ENCODE measurements at places on chromosomes 5 and 9.

DNA sequence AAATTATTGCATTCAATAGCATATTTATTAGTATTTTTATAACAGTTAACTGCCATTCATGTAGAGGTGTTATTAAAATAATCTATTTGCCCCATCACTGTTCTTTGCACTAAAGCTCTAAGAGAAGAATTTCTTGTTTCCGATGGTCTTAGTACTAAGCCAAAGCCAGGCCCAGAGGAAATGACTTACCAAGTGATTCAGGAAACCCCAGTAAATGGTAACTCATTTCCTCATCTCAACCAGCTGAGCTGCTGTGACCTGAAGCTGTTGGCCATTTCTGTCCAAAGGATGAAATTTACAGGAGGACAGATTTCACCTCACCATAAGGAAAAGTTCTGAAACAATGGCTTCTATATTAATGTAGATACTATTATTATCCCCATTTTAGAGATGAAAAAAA lies 117.0 kb downstream of the PIK3R1 start:
- peak; percentile 13 for DNase-seq

GRCh38 chr5:60527072-60527471 lies 172.9 kb downstream of the DEPDC1B start:
- DNase-seq: no peak

DNA sequence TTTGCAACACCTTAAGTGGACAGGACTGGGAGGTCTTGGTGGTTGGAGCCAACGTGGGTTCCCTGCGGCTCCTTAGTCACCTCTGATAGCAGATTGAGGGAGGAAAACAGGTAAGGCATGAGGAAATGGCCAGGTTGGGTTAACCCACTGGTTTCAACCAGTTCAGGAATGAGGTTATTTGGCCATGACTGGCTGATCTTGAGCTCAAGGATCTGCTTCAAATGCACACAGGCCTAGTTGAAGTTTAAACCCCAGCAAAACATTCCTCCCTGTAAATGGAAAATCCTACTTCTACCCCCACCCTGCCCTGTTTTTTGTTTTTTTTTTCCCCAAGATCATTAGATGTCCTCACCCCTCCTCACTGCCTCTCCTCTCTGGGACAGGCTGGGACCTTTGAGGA lies 3.2 kb upstream of the NUP214 start:
- DNase-seq: no peak

- no peak for DNase-seq
Measured at GRCh38 chr5:59332236-59332973, 561.1 kb downstream of the PDE4D start.

DNA sequence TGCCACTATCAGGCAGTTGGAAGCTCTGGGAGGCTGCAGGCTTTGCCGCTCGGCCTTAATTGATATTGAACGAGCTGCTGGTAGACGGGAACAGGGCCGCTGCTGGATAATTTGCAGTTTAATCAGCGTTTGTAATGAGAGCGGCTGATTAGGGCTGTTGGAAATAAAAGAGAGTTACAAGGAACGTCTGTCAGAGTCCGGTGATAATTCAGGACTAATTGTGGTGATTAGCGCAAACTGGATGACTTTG lies 68.2 kb upstream of the TBCA start:
- DNase-seq: no peak

DNA sequence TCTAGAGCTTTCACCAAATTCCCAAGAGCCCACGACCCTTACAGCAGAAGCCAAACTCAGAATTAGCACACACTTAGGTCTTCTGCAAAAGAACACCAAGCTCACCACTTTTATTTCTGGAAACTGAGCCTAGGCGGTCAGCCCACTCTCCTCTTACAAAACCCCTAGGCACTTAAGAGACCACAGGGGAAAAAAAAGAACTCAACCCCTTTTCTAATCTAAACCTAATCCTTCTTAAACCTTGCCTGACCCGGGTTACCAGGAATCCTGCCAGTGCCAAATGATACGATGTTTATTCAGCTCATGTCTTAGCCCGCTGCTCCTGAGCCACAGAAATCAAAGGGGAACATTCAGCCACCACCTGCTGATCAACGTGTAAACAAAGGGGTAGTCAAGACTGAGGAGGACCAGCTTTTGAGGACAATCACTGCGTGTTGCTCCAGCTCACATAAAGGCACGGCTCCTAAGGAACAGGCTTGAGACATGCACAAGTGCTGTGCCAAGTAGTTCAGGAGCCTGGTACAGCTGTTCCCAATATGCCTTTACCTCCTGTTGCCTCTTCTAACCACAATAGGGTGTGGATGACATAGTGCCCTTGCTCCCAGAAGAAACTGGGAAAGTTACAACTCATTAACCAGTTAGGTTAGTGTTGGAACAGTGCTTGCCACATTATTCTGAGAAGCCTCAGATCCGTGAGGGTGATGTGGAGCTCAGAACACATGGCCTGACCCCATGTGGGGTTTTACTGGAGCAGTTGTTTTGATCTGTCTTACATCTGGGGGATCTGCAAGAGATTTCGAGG lies 49.3 kb downstream of the ZFAND5 start:
- peak; percentile 86 for DNase-seq

- DNase-seq: peak; percentile 21
Measured at GRCh38 chr9:99050292-99050911, 54.5 kb upstream of the TGFBR1 start.

DNA sequence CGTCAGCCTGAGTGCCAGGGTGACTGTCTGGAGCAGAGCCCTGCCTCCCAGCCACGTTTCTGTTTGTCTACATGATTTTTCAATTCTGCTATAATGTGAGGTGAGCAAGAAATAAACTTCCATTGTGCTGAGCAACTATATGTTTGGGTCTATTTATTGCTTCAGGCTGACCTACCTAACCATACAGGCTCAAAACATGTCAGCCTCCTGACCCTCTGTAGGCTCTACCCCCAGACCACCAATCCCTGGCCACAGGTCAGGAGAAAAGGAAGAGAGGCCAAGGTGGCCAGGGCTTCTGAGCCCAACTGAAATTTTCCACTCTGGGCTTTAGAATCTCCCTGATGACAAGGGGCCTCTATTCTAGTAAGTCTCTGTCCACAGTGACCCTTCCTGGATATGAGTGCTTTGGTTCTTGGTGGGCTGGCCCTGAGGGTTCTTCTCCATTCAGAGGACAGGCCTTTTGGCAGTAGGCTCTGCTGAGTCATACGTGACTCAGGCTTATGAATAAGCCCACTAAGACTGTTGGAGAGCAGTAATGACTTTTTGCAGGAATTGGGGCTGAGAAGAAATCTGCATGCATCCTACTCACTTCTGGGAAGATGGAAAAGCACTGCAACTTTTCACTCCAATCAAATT lies 117.2 kb upstream of the TBCA start:
- DNase-seq: peak; percentile 83

DNA sequence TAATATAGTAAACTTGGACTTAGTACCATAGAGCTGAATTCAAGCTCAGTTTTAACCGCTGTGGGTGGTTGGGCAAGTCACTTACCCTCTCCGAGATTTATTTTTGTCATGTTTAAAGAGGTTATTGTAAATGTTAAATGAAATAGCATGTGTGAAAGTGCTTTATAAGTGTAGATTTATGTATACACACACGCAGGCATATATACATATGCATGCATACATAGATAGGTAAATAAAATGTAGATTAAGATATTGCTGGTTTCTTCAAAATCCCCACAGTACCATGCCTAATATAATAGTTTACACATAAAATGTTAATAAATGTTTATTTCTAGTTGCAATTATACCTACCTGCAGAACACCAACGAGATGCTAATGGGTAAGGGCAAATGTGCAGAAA lies 164.5 kb upstream of the EGFLAM start:
- DNase-seq: no peak

- no peak for DNase-seq
Measured at GRCh38 chr5:57871496-57871895, 388.9 kb upstream of the ACTBL2 start.

- no peak for DNase-seq
Measured at GRCh38 chr9:71620746-71621145, 147.6 kb downstream of the CEMIP2 start.

- DNase-seq: peak; percentile 57
Measured at GRCh38 chr5:177100714-177101121, 14.0 kb downstream of the FGFR4 start.

GRCh38 chr9:70110194-70111041 lies 66.8 kb downstream of the MAMDC2 start:
- peak; percentile 62 for DNase-seq

- DNase-seq: no peak
Measured at GRCh38 chr9:77472646-77473045, 175.5 kb downstream of the GNA14 start.

DNA sequence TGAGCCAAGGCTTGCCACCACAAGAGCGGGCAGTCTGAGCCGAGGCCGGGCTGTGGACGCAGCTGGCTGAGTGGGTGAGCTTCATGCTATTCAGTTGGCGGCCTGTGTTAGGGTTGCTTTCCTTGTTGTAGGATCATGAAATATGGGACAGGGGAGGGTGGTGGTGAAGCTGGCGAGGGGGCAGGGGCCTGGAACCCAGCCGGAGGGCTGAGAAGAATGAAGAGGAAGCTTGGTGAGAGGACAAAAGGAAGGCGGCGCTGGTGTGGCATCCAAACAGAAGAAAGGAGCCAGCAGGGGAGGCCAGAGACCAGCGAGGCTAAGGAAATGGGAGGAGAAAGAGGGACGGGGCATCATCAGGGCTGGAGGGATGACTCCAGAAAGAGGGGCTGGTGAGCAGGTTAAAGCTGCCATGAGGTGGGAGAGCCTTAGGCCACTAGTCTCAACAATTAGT lies 18.3 kb downstream of the RALGPS1 start:
- no peak for DNase-seq

DNA sequence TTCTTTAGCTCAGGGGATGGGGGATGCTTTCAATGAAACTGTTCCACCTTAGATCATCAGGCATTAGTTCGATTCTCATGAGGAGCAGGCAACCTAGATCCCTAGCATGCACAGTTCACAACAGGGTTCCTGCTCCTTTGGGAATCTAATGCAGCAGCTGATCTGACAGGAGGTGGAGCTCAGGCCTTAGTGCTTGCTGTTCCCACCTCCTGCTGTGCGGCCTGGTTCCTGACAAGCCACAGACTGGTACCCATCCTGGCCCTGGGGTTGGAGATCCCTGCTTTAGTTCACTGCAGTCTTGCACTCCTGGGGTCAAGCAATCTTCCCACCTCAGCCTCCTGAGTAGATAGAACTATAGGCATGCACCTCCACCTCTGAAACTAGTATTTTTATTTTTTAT lies 1369.8 kb upstream of the NUDT12 start:
- no peak for DNase-seq

GRCh38 chr5:65873181-65873750 lies 53.1 kb upstream of the ERBIN start:
- peak; percentile 62 for DNase-seq

GRCh38 chr9:109843641-109844040 lies 63.6 kb downstream of the PALM2AKAP2 start:
- no peak for DNase-seq

- no peak for DNase-seq
Measured at GRCh38 chr5:61719124-61719523, 387.1 kb downstream of the ZSWIM6 start.

GRCh38 chr5:34682926-34683623 lies 26.9 kb downstream of the RAI14 start:
- peak; percentile 98 for DNase-seq

DNA sequence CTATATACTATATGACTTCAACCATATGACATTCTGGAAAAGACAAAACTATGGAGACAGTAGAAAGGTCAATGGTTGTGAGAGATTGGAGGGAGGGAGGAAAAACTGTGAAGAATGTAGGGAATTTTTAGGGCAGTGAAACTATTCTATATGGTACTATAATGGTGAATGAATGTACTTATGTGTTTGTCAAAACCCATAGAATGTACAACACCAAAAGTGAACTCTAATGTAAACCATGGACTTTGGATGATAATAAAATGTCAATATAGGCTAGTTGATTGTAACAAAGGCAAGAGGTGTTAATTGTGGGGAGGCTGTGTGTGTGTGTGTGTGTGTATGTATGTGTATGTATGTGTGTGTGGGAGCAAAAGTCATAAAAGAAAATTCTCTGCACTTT lies 10.8 kb upstream of the STOM start:
- no peak for DNase-seq

- no peak for DNase-seq
Measured at GRCh38 chr9:136249877-136250559, 4.4 kb upstream of the QSOX2 start.

- peak; percentile 41 for DNase-seq
Measured at GRCh38 chr9:95003689-95004410, 277.4 kb downstream of the AOPEP start.

GRCh38 chr9:116049456-116049855 lies 104.1 kb upstream of the PAPPA start:
- no peak for DNase-seq

- DNase-seq: no peak
Measured at GRCh38 chr5:142222225-142222865, 102.5 kb downstream of the SPRY4 start.

DNA sequence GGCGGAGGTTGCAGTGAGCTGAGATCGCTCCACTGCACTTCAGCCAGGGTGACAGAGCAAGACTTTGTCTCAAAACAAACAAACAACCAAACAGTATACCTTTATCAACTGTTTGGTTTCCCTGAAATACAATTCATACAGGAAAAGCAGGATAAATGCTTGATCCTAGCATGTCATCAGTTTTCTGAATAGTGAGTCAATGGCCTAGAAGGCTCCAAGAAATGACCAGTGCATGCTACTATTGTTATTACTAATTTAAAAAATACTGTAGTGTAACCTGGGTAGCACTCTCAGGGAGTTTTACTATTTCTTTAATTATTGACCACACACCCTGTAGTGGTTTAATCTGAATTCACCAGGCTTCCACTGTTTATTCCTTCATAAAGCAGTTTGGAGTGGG lies 101.0 kb upstream of the PTPN3 start:
- DNase-seq: no peak

DNA sequence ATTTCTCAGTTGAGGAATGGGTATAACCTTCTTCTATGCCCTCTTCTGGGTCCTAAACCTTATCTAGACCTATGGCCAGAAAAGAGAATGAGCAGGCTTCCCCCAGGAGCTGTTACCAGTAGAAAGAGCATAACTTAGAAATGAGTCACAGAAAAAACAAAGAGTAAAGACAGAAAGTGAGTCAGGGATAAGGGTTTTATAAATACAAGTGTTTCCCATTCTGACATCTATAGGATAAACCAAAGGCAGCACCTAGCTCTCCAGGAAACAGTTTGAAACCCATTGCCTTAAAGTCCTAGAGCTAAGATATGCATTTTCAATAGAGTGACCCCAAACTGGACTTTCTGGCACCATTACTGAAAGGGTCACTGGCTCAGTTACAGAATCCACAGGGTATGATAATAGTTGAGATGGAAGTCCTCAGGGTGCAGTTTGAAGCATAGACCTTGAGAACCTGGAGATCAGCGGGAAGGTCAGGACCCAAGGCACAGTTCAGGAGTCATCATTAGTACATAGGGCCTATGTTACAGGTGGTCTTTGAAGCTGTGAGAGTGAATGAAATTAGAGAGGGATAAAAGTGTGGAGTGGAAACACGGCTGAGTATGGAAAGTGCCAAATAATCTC lies 42.7 kb upstream of the LIFR start:
- DNase-seq: peak; percentile 94

Measured in RCC 7860 (cell line).